ENCODE measurements at places on chromosomes 12 and 14. TPM values are rescaled to one million over a fixed set of nuclear protein-coding genes. Genes with fewer than 3 reads are reported as not detected.

DNA sequence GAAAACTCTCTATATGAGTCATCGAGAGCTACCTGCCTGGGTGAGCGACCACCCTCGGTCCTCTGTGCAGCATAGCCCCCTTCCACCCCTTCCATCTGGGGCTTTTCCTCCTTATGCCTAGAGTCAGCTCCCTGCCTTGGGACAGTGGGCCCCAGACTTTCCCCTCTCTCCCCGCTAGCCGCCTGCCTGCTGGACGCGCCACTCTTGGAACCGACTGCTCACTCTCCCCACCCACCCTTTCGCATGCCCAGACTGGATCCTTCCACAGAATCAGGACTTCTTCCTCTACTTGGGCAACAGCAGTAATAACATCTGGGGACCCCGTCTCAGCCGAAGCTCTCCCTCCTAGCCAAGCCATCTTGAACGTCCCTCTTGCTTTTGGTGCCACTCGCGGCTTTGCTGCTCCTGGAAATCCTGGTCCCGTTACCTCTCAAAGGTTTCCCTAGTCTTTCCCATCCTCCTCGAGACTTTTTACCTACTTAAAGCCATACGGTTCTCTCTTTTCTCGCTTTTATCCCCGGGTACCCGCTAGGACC lies 671 bp downstream of the ESYT1 start:
- DNase-seq = no peak

DNA sequence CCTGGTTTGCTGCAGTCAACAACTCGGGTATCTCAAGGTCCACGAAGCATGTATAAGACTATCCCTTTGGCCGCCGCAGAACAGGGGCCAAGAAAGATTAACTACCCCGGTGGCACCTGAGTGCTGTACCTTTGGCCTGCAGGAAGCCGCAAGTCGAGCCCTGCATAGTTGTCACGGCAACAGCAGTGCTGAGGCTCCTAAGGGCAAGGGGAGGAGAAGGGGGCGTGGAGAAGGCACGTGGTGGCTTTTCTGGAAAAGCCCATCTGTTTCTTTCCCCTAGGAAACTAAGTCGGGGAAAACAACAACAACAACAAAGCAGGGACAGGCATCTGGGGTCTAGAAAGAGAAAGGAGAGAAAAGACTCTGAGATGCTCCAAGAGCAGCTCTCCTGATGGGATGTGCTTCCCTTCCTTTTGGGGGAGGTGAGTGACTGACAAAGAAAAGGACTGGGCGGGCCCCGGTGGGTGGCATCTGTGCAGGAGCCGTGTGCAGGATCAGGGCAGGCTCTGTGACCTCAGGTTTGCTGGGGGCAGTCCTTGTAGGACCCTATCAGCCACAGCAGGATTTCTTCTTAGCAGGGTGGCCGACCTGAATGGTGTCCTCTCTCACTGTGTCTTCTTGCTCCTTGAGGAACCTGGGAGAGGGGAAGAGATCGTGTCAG lies 123.9 kb downstream of the PRMT8 start:
- DNase-seq = no peak

FOXG1 gene
- 1.8 TPM for total RNA-seq

AJUBA gene
- 7.2 TPM for total RNA-seq

- DNase-seq = no peak
Observed at GRCh38 chr12:13801543-13801942, 179.9 kb downstream of the GRIN2B start.

MAP1LC3B2 gene
- not detected for total RNA-seq

Data from endothelial cell (in vitro differentiated cells).